ENCODE measurements at places on chromosomes 5 and 9.
A peak's percentile ranks its signal among the peaks of the same experiment; 100 is the strongest.

- DNase-seq: no peak
Observed at GRCh38 chr9:120394058-120394669, 185.8 kb downstream of the CDK5RAP2 start.

GRCh38 chr9:131633491-131634031, 88.2 kb downstream of the PRRT1B start:
- DNase-seq: no peak

GRCh38 chr9:68949271-68950000, 64.5 kb downstream of the PRKACG start:
- DNase-seq: no peak

DNA sequence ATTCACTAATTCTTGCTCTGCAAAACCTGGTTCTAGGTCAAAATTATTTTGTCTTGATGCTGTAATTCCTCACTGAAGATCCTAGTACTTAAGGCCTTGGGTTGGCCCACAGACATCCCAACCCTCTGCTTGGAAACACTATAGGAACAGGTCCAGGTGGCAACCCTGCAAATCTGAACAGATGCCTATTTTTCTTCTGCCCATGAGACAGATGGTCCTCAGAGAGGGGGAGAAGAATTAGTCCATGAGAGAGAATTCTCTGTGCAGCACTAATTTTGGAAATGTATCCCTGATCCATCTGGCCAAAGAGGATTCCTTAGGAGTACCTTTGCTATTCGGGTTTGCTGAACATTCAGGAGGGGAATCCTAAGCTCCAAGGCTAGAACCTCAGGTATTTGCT, 156.3 kb downstream of the ELAVL2 start:
- DNase-seq: no peak

DNA sequence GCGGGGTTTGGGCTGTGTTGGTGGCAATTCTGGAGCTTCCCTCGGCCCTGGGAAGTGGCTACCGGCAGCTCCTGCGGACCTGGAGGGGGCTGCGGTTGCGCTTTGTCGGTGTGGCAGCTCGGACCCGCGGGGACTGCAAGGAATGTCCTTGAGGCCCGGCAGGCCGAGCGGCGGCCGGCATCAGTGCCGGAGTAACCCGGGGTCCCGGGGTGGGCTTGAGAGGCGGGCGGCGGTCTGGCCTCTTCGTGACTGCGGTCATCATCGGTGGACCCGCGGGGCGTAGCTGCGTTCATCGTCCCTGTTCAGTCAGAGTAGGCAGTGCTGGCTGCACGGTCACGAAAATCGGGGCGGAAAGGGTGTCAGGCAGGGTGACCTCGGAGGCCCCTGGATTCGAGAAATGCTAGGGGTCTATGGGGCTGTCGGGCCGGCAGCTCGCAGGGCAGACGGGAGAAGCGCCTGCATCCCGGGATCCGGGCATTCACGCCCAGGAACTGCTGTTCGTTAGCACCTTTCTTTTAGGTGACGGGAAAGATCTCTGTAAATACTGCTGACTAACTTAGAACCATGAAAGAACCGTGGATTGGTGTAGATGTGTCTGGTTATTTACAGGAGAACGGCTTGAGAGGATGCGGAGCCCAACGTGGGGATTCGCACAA, 474 bp downstream of the HMGCR start:
- peak; percentile 29 for DNase-seq

DNA sequence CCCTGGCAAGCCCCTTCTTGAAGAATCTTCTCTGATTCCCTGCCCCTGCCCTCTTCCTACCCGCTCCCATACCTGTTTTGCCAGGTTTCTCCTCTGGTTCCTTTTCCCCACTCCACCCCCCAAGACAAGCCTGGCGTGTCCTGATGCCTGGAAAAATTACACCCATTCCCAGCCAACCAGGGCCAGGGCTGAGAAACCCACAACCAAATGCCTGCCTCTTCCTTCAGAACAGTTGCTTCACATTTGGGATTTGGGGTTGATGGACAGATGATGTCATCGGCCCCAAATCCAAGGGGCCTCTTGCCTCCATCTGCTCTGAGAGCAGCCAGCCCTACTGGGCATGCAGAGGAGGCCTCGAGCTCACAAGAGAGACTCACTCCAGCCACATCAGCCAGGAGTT, 8.8 kb upstream of the NEK6 start:
- no peak for DNase-seq

- no peak for DNase-seq
Observed at GRCh38 chr5:137621861-137622823, 113.7 kb downstream of the KLHL3 start.

- no peak for DNase-seq
Observed at GRCh38 chr9:82196622-82197441, 208.3 kb downstream of the SPATA31D1 start.

DNA sequence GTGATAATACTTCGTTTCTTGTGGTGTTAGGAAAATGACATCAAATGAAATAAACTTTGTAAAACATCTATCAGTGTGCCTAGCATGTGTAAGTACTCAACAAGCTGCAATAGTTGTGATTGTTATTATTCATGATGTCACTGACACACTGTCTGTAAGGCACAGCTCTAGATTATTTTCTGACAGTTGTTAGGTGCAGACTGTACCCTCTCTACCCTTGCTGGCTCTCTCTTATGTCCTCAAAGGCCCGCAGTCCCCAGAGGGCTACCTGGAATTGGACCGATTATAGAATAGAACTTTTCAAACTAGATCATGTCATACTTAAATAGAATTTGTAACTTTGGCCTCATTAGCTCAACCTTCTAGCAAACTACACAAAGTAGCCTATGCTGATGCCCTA, 65.9 kb upstream of the VCAN start:
- DNase-seq: no peak

- peak; percentile 76 for DNase-seq
Observed at GRCh38 chr9:21696411-21696871, 106.0 kb upstream of the MTAP start.

- DNase-seq: no peak
Observed at GRCh38 chr9:107890921-107891465, 401.4 kb upstream of the KLF4 start.

DNA sequence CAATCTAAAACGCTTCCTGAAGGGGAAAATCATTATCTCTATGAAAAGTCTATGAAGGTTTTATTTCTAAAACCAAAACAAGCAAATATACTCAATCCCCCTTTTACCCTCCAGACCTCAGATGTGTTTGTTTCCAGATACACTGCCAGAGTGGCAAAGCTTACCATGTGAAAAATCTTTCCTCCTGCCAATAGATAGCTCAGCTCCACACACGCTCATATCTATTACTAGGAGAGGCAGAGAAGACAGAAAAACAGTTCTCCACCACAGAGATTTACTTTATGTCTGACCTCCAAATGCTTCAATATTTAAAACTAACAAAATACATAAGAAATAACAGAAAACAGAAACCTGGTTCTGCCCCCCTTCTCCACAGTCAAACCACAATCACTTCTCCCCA, 7.0 kb downstream of the IRX2 start:
- no peak for DNase-seq

DNA sequence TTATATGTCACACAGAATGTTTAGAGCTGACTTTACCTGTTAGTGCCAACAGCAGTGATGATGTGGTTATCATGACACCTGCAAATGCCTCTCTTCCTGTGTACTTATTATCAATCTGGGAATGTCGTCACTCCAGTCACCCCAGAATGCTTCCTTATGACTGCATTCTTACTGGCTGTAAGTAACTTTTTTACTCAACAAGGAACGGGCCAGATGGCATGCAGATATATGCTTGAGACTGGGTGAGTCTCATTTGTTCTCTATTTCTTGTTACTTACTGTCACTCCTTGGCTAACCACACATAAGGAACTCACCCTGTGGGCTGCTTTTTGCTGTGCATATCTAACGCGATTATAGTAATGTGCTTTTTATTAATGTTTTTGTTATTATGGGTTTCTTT, 385.5 kb upstream of the MEF2C start:
- DNase-seq: no peak

- DNase-seq: peak; percentile 34
Observed at GRCh38 chr5:56760723-56761122, 54.6 kb upstream of the MAP3K1 start.

DNA sequence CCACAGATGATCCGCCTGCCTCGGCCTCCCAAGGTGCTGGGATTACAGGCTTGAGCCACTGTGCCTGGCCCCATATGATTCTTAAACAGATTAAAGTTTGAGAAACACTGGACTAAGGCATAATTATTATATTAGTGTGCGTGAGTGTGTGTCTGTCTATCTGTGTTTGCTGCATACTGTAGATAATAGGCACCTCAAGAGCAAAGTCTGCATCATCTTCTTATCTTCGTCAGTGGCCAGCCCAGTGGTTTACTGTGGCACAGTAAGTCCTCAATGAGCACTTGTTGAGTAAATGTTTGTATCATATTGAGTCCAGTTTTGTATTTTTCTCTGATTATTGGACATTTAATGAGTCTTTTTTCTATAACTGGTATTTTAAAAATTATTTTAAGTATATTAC, 81.7 kb downstream of the ITGA1 start:
- DNase-seq: no peak

DNA sequence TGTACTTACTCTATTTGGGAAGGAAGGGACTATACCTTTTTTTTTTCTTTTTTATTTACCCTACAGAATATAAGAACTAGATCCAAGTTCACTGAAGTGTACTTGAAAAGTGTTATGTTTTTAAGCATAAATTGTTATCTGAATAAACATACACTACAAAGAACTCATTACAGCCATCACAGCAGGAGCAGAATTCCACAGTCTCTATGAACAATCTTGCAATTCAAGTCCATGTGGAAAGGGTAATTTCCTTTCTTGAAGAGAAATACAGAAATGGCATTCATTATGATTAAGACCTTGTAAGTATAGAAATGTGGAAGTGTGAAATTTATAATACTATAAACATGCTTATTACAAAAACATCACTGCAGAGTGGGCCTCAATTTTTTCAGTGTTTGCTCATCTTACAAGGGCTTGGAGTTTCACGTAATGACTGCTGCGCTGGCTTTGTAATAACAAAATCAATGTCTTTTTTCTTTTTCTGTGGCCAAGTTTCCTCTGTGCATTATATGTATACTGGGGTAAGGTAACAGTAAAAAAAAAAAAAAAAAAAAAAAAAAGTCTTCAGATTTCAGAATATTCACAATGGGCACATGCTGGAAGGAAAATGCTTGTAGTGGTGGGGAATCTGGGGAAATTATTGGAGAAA, 77.0 kb upstream of the GNA14 start:
- DNase-seq: no peak

All from mesendoderm (in vitro differentiated cells).